ENCODE measurements at places on chromosomes 2 and 18.

- H3K4me3 ChIP-seq = no peak overlapping the region
- peaks cover 72% of the 10 kb centered on the region for H3K4me1 ChIP-seq
- no peak for DNase-seq
Observed at GRCh38 chr18:48154828-48155227, 224.4 kb upstream of the SMAD2 start.

DNA sequence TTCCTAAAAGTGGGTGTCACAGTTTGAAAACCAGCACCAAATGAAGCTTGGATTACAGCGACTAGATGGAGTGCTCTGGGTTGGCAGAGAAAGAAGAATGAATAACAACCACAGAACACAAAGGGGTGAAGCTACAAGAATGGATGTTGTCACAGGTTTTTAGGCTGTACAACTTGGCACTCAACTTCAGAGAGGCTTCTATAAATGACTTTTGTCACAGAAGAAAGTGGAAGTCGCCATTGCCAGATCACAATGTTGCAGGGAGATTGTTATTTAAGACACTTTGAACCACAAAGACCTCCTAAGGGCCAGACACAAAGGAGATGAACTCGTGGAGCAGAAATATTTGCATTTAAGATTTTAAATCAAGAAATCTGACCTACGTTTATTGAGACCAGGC lies 354.2 kb downstream of the CDH7 start:
- no peak overlapping the region for H3K4me3 ChIP-seq
- H3K36me3 ChIP-seq = no peaks in the 10 kb centered on the region
- H3K4me1 ChIP-seq = no peaks in the 10 kb centered on the region
- H3K27me3 ChIP-seq = no peaks in the 10 kb centered on the region

DNA sequence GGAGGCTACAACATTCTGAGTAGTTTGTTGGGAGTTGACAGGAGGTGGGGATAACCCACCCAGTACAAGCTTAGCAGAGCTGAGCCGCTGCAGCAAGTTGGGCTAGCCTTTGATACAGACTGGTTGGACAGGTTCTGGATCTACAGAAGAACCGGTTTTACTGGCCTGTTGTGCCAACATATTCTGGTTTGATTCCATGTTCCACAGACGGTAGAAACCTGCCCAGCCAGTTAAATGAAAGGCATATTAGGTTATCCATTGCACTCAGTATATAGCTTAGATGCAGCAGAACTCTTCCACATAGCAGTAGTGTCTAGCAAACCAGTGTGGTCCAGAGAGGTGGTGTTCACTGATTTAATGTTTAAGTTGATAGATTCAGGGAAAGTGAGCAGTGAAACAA lies 19.3 kb upstream of the RBBP8 start:
- H3K27me3 ChIP-seq = no peaks in the 10 kb centered on the region
- peak; percentile 88 for DNase-seq
- peak overlapping the region; percentile 43 for H3K27ac ChIP-seq

GRCh38 chr18:939958-940357 lies 35.3 kb downstream of the ADCYAP1 start:
- H3K4me1 ChIP-seq = no peaks in the 10 kb centered on the region
- no peak overlapping the region for H3K27ac ChIP-seq
- H3K36me3 ChIP-seq = no peaks in the 10 kb centered on the region

DNA sequence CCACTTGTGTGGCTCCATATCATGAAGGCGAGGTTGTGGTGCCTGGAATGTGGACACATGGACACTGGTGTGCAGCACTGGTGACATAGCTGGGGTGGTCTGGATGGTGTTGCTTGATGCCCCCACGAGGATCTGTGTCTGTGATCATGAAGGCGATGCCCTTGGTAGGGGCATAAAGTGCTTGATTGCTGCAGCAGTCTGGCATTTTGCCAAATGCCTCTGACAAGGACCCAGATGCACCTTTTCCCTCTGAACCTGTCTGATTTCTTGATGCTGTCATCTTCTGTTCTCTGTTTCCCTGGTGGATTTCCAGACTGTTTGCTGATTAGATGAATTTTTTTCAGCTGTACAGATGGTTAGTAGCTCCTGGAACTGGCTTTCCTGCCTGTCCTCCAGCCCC lies 752.0 kb upstream of the HS6ST1 start:
- H3K27me3 ChIP-seq = no peaks in the 10 kb centered on the region
- DNase-seq = no peak
- H3K4me3 ChIP-seq = no peak overlapping the region
- H3K4me1 ChIP-seq = no peaks in the 10 kb centered on the region

DNA sequence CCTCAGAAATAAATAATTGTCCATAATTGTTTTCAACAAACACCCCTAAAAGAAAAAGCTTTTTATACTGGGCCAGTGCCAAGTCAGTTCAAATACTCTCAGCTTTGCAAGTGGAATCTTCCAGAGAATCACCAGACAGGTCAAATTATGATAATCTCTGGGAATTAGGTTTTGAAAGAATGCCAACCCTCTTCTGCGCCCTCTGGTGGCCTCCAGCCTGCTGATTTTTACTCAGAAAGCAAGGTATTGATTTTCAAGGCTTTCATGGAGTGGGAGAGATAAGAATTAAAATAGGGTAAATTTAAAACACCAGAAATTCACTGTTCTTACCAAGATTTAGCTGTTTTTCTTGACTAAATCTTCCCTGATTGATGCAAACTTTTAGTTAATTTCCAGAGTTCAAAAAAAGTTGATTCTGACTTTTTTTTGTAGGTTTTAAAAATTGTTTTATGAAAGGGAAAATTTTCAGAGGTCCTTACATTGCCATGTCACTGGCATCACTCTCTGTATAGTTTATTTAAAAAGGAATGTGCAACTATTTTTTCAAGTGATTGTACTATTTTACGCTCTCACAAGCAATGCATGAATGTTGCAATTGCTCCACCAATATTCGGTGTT lies 282.9 kb upstream of the TNP1 start:
- no peak for DNase-seq
- no peak overlapping the region for H3K4me3 ChIP-seq
- H3K36me3 ChIP-seq = no peaks in the 10 kb centered on the region

DNA sequence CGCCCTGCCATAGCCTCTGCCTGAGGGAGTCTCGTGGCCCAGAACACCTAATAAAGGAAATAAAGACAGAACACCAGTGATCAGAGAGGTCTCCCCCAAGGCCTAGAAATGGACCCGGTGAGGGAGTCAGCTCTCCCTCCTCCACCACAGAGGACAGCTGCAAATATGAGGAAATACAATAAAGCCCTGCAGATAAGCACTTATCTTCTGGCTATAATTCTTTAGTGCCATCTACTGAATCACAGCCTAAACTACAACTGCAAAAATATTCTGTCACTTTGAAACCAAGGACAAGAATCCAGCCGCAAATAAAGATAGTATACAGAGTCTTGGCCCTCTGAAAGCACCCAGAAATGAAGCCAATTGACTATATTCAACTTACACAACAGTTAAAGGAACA lies 42.4 kb upstream of the TACR1 start:
- H3K4me3 ChIP-seq = no peak overlapping the region
- H3K27ac ChIP-seq = no peak overlapping the region
- no peaks in the 10 kb centered on the region for H3K27me3 ChIP-seq
- no peaks in the 10 kb centered on the region for H3K36me3 ChIP-seq

DNA sequence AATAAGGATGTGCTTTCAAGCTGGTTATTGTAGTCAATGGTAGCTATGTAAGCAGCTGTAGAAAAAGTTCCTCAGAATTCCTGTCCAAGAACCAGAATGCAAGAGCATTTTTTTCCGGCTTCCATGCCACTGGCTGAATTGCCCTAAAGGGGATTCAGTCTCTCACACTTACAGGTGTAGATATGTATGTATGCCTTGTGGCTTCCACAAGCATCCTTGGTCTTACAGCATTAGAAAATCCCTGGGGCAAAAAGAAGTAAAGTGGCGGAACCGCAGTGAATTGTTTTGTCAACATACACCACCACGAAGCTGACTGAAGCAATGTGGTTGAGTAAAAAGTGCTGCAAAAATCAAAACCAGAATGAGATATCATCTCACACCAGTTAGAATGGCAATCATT lies 54.6 kb downstream of the FANCL start:
- H3K4me1 ChIP-seq = no peaks in the 10 kb centered on the region
- no peaks in the 10 kb centered on the region for H3K27me3 ChIP-seq
- no peaks in the 10 kb centered on the region for H3K36me3 ChIP-seq
- H3K27ac ChIP-seq = no peak overlapping the region
- DNase-seq = no peak

DNA sequence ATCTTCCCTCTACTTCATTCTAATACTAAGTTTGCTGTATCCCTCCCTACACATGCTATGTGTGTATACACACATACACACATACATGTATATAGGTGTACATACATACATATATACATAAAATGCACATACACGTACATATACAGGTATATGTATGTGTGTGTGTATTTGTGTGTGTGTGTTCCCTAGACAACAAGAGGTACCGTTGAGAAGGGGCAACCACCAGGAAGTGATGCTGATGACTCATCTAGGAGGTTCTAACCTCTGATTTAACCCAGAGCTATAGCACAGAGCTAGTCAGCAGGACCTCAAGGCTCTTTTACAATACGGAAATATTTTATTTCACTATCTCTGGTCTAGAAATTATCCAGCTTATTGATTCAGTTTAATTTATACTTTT lies 139.2 kb downstream of the LAMA3 start:
- H3K27me3 ChIP-seq = no peaks in the 10 kb centered on the region
- no peaks in the 10 kb centered on the region for H3K4me1 ChIP-seq
- H3K27ac ChIP-seq = no peak overlapping the region

GRCh38 chr2:53600815-53601214 lies 166.8 kb upstream of the CHAC2 start:
- no peak overlapping the region for H3K27ac ChIP-seq
- H3K27me3 ChIP-seq = no peaks in the 10 kb centered on the region
- no peaks in the 10 kb centered on the region for H3K36me3 ChIP-seq
- H3K4me3 ChIP-seq = no peak overlapping the region
- no peaks in the 10 kb centered on the region for H3K4me1 ChIP-seq
- DNase-seq = no peak

DNA sequence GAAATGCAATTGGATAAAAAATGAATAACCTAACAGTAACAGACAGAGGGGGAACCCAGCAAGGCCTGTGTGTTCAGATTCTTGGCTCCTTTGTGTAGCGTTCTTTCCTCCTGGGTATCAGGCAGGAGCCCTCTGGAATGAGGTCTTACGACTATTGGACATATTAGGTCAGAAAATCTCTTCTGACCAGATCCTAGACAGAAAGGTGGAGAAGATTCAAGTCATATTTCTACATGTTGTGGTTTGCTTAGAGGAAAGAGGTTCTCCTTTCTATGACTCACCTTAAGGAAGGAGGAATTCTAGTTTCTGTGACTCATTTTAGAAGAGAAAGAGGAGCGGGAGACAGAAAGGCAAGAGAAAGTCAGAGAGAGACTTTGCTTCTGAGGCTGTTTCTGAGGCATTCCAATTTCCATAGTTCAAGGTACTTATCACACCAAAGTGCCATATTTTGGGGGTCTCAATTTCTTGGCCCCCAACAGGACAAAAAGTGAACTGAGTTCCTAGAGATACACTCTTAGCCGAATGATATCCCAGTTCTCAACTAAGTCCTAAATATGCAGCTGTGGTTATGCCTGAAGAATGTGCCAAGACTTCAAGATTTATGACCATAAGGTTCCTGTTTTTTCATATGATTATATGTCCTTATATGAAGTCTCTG lies 618.6 kb downstream of the ZEB2 start:
- no peaks in the 10 kb centered on the region for H3K4me1 ChIP-seq
- H3K27ac ChIP-seq = no peak overlapping the region
- no peak overlapping the region for H3K4me3 ChIP-seq
- no peaks in the 10 kb centered on the region for H3K36me3 ChIP-seq

- H3K27ac ChIP-seq = peak overlapping the region; percentile 32
- H3K27me3 ChIP-seq = no peaks in the 10 kb centered on the region
- peaks cover 81% of the 10 kb centered on the region for H3K4me1 ChIP-seq
- H3K4me3 ChIP-seq = no peak overlapping the region
Observed at GRCh38 chr2:105321875-105322646, 7.5 kb downstream of the TGFBRAP1 start.

GRCh38 chr18:45958730-45959129 lies 8.4 kb downstream of the EPG5 start:
- H3K27ac ChIP-seq = no peak overlapping the region
- H3K36me3 ChIP-seq = peaks cover 27% of the 10 kb centered on the region
- no peaks in the 10 kb centered on the region for H3K4me1 ChIP-seq
- no peak for DNase-seq

GRCh38 chr2:98121149-98121548 lies 34.2 kb downstream of the VWA3B start:
- H3K27me3 ChIP-seq = no peaks in the 10 kb centered on the region
- no peaks in the 10 kb centered on the region for H3K36me3 ChIP-seq
- DNase-seq = no peak

DNA sequence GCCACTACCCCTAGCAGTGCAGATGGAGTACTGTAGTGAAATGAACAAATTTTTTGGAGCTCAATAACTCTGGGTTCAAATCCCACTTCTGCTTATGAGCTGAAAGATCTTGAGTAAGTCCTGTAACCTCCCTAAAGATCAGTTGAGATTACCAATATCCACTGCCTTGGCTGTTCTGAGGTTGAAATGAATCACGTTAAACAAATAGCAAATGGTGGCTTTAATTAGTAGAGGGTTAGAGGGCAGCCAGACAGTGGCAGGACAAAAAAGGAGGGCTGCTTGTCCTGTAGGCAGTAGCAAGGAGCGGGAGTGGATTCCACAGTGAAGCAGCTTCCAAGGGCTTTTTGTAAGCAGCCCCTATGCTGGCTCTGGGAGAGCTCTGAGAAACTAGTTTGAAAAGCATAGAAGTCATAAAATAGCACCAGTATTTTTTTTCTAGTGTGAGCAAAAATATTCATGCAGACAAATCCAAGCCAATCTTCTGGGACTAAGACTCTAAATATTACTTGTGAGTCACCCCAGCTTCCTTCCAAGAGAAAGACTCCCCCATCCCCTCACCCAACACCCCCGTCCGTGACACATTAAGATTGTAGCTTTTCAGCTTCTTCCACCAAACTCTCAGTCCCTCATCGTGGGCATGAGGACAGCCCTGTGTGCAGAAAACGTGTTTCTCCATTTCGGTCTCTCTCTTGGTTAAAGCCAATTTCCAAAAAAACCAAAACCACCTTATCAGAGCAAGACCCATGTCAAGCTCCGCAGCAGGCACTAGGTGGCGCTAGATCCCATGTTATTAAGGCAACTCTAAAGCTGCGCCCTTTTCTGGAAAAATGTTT lies 123.5 kb upstream of the LGALSL start:
- H3K27me3 ChIP-seq = no peaks in the 10 kb centered on the region
- peak; percentile 83 for DNase-seq
- peak overlapping the region; percentile 18 for H3K4me3 ChIP-seq
- no peaks in the 10 kb centered on the region for H3K36me3 ChIP-seq
- peaks cover 18% of the 10 kb centered on the region for H3K4me1 ChIP-seq
- peak overlapping the region; percentile 41 for H3K27ac ChIP-seq
